ENCODE measurements at places on chromosomes 11 and 22.

GRCh38 chr11:129729216-129729615, 86.4 kb upstream of the TMEM45B start:
- DNase-seq = no peak

DNA sequence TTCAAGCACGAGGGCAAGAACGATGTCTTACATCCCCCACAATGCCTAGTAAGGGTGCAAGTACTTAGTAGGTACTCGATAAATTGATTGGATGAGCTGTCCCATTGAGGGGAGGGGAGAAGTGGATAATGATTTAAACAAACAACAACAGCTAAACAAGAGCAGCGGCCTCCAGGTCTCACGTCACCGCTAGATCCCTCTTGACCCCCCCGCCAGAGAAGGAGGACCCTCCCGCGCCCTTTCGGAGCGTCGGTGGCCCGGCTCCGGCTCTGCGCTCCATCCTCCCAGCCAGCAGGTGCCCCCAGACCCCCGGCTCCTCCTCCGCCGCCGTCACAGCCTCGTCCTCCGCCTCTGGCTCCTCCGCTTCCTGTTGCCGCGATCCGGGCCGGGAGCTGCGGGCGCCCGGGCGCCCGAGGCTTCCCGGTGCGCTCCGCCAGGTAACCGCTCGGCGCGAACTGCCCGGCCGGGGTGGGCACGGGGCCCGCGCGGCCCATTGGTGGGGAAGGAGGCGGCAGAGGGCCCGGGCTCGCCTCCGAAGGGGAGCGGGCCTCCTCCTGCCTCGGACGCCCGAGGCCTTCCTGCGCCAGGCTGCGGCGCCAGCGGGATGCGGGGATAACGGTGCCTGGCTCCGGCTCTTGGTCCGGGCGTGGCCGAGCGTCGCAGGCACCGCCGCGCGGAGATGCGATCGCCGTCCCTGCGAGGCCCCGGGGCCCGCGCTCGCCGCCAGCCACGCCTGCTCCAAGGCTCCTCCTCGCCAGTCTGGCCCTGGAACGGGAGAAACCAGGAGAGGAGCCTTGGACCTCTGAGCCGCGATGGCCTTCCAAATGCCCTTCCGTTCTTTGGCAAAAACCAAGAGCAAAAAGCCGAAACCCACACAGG, at the start of gene TLCD5:
Gene TLCD5 (plus strand): TSS at position 368 of the 879 bp plus-strand sequence. CDS start 2,143 bp downstream, outside the sequence.
- DNase-seq = no peak

GRCh38 chr11:34784318-34784841, 131.8 kb downstream of the APIP start:
- no peak for DNase-seq

DNA sequence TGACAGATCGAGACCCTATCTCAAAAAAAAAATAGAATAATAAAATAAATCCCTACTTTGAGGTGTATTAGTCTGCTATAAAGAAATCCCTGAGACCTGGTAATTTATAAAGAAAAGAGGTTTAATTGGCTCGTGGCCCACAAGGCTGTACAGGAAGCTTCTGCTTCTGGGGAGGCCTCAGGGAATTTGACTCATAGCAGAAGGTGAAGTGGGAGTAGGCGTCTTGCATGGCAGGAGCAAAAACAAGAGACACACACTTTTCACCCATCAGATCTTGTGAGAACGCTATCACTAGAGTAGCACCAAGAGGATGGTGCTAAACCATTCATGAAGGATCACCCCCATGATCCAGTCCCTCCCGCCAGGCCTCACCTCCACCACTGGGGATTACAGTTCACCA, 29.2 kb downstream of the CDPF1 start:
- no peak for DNase-seq

GRCh38 chr11:123838659-123839058, 32.5 kb upstream of the OR6M1 start:
- DNase-seq = no peak

DNA sequence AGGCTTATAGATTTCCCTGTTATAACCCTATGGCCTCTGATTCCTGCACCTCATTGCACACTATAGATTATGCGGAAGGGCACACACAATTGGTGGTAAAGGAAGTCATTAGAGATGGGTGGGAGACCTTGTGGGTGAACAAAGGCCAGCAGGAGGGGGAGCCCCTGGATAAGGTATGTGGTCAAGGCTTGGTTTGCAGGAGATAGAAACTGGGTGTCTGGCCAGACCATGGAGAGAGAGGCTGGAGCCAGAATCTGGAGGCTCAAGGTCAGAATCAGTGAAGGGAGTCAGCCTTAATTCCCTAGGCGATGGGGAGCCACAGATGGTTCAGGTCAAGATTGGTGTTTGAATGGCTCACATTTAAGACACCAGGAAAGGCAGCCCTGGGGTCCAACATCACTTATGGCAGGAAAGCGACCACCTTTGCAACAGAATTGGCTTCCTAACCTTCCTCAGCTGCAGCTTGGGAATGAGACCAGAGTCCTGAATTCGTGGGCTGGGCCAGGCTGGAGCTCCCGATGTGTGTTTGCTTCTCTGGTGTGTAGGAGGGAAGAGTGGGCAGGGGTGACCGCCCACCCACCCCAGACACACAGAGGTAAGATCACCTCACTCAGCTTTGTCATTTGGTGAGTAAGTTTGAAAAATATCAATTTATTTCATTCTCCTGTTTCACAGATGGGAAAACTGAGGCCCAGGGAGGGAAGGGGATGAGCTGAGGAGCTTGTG, 22.7 kb upstream of the SCUBE1 start:
- no peak for DNase-seq

- DNase-seq = no peak
These were observed 22.4 kb upstream of the ETS1 start for GRCh38 chr11:128609785-128610184.
